Effector CD8-positive, alpha-beta T cell (primary cell): ENCODE measurements at places on chromosomes 3 and 15.

DNA sequence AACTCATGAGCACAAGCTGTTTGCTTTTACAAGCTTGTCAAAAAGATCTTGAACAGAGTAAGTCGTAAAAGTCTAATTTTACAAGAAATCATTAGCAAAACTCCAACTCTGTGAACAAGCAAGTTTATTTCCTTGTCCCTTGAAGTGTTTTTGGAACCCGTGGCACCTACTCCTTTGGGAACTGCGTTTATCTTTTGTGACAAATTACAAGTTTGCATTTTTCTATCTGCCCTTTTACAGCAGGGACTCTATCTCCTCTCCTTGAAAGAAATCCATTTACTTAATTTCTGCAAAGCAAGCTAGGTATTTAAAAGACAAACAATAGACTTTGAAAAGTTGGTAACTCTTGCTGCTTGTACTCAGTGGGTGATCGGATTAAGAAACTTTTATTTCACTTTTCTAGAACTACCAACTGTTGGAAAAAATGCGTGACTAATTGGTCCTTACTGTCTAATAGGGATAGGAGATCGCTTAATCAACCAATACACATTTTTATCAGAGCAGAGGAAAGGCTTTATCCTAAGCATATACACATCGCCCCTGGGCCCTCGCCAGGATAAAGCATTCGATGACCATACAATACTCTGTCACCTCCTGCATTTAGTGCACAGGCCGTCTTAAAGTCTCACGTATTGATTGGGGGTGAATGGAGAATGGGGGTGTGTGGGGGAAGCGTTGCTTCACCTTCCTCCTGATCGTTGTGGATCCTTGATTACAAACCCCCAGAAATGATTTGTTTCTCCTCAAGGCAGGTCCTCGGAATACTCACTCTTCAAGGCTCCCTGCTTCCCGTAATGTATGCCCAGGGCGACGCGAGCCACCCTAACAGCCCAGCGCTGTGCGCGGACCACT is 1.7 kb downstream of the PRTG start:
- no peak for DNase-seq

DNA sequence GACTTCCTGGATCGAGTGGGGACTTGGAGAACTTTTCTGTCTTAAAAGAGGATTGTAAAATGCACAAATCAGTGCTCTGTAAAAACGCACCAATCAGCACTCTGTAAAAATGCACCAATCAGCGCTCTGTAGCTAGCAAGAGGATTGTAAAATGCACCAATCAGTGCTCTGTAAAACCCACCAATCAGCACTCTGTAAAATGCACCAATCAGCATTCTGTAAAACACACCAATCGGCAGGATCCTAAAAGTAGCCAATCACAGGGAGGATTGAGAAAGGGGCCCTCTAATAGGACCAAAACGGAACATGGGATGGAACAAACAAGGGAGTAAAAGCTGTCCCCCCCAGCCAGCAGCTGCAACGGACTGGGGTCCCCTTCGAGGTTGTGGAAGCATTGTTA is 587.4 kb upstream of the ALCAM start:
- no peak for DNase-seq

GRCh38 chr3:121232309-121233225 is 313.2 kb downstream of the POLQ start:
- DNase-seq, result no peak

- DNase-seq, result no peak
Measured at GRCh38 chr3:105274536-105274935, 92.2 kb upstream of the ALCAM start.

DNA sequence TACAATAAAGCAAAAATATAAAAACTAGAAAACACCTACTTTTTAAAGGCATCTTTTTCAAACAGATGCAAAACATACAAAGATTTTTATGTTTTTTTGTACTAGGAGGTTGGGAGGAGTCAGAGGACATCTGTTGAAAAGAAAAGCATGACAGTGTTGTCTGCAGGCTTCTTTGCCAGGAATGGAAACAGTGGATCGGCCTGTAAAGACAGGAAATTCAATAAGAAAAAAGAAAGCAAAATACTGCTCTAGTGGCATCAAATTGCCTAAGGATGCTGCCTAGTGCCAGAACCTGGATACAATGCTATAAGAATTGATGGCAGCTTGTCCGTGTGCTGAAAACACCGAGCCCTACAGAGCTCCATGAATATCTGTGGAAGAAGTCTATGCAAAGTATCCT is 69.9 kb downstream of the TBC1D5 start:
- no peak for DNase-seq
